NCI-H1092 treated with DMSO at 0.1 percent for 48 hours (cell line): ENCODE measurements at places on chromosomes 16 and 17.

- no peak for DNase-seq
Measured at GRCh38 chr16:11133344-11133943, 122.6 kb downstream of the SOCS1 start.

DNA sequence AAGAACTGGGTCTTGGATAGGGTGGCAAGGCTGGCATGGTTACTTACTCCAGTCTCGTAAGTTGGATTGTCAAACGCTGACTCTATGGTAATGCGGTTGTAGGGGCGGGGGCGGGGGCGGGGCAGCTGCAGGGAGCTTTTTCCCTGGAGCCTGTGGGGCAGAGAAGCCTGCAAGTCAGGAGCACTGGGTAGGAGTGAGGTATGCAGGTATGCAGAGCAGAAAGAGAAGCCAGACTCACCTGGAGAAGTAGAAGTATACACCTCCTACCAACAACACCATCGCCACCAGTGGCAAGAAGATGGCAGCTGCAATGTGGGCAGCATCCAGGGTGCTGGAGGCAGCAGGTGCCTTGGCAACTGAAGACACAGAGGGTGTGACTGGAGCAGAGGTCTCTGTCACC lies 4.8 kb upstream of the PHF12 start:
- DNase-seq: no peak

GRCh38 chr17:14781123-14781522 lies 480.2 kb downstream of the HS3ST3B1 start:
- DNase-seq: no peak

- DNase-seq: no peak
Measured at GRCh38 chr16:60674241-60674640, 1362.0 kb downstream of the CDH8 start.

- DNase-seq: no peak
Measured at GRCh38 chr17:79888811-79889634, 49.8 kb upstream of the CBX4 start.

DNA sequence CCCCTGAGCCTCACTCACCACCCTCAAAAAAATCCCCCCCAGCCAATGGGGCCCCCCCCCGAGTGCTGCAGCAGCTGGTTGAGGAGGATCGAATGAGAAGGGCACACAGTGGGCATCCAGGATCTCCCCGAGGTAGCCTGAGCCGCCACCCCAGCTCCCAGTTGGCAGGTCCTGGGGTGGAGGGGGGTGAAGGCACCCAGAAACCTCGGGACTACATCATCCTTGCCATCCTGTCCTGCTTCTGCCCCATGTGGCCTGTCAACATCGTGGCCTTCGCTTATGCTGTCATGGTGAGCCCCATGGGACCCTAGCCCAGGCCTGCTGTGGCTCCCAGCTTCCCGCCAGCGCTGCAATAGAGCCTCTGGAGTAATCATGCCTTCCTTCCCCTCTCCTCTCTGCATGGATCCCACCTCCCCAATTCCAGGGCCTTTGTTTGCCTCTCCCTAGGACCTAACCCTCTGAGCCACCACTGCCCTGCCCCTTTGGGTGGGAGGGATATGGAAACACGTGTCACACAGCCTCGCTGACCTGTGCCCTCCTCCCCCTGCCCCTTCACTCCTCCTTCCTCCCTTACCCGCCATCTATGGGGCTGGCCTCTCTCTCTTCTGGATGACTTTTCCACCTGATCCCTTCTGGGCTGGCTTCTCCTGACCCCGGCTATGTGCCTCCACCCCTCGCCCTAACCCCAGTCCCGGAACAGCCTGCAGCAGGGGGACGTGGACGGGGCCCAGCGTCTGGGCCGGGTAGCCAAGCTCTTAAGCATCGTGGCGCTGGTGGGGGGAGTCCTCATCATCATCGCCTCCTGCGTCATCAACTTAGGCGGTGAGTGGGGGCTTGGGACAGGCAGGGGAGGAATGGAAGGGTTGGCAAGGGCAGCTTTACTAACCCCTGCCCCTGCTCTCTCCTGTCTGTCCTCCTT lies 1.9 kb downstream of the PRRT2 start:
- DNase-seq: no peak

DNA sequence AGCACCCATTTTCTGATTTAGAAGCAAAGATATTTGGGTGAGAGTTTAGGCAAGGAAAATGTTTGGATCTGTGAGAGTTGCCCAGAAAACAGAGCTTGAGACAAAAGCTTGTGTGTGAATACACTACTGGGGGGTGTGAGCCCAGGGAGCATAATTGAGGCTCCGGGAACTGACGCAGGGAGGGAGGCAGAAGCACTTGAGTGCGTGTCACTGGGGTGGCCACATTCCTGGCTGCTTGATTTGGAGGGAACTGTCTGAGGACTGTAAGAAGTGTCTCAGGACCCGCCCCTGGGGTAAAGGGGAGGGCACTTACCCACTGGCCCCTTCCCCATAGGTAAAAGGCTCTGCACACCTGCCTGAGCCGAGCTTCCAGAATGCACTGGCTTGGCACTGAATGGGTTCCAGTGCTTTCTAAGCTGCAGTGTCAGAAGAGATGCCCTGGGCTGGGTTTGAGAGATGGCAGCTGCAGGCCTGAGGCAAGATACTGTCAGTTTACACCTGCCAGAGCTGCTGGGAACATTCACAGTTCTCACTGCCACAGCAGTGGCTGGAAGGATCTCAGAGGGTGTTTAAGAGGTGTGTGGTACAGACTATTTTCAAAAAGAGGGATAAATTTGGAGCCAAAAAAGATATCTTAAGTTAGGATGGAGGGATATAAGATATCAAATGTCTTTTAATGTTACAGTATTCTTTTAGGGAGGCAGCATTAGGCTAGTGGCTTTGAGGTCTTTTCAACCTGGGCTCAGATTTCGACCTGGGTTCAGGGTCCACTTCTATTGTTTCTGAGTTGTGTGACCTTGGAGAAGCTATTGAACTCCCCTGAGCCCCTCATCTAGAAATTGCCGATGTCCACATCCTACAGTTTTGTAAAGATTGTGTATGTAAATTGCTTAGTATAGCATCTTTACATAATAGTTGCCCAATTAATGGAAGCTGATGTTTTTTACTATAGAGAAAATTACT lies 6.9 kb upstream of the TEX2 start:
- DNase-seq: no peak

DNA sequence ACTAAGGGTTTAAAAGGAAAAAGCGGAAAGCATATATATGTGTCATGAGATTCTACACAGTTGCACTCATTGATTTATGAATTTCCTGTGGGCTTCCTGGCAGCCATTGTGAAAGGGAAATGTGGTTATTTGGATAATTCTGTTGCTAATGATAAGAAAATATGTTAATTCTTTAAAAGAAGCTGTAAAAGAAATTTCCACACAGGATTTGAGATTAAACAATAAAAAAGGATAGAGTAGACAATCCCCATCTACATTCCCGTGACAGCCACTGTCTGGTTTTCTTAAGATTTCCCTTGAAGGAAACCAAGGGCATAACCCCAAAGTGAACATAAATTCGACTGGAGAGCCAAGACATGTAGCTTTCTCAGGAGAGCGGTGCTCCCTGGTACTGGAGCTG lies 397.5 kb downstream of the CPPED1 start:
- DNase-seq: no peak

DNA sequence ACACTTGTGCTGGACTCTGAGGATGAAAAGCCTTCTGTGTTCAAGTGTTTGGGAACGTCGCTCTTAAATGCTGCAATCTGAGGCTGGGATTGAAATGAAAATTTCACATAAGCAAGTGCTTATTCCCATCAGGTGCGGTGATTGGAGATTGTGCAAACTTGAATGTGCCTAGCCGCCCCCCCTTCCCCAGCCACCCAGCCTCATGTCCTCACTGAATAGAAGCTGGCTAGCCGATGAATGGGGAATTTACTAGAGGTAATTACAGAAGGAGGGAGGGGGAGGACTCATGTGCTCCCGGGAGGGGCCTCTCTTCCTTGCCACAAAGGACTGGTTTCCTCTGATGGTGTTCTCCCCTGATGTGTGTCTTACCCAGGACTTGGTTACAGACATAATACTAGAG lies 544.8 kb upstream of the EEF2KMT start:
- DNase-seq: peak; percentile 32

- no peak for DNase-seq
Measured at GRCh38 chr17:40777971-40778370, 4.4 kb downstream of the KRT27 start.

- no peak for DNase-seq
Measured at GRCh38 chr17:29020576-29020975, 14.7 kb upstream of the SEZ6 start.

DNA sequence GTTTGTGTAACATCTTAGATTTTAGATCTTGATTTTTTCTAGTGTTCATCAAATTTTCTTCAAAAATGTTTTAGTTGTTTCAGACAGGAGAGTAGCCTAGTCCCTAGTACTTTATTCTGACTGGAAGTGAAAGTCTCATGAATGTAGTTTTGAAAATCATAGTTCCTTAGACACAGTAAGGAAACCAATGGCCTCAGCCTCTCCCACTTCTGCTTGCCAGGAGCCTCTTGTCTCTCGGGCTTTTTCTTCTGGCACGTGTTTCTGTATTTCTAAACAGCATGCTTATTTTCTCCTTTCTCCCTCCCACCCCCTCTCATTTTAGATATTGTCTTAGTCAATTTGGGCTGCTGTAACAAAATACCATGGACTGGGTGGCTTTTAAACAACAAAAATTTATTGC lies 9.8 kb downstream of the SLFN5 start:
- no peak for DNase-seq

DNA sequence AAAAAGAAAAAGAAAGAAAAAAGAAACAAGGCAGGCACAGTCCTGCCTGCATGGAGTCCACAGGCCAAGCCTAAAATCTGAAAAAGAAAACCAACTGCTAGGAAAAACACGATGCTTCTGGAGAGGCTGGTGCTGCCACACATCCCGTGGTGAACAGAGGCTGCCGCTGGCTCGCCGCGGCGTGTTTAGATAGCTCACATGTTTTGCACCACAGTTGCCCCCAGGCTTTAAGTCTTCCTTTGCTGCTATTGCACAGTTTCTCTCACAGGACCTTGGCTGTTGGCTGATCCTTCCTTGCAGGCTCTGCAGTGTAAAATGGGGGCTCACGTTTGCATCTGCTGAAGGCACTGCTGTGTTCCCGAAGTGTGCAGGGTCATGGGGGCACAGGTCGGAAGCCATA lies 8.6 kb downstream of the SLC6A4 start:
- no peak for DNase-seq

- no peak for DNase-seq
Measured at GRCh38 chr16:56048425-56049105, 142.7 kb upstream of the GNAO1 start.

DNA sequence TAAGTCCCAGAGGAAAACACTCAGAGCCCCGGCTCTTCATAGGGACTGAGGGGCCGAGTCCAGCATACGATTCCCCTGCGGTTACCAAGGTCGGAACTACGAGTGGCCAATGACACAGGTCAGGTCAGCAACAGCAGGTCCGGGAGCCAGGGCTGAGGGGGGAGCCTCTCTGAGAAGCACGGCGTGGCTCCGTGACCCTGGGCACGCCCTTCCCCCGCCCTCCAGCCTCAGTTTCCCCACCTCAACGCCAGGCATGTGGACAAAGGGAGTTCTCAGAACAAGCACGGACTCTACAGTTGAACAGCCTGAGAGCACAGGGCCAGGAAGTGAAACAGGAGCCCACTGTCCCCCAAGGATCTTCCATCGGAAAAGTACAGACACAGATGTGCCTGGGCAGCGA lies 25.6 kb downstream of the TPSD1 start:
- no peak for DNase-seq

DNA sequence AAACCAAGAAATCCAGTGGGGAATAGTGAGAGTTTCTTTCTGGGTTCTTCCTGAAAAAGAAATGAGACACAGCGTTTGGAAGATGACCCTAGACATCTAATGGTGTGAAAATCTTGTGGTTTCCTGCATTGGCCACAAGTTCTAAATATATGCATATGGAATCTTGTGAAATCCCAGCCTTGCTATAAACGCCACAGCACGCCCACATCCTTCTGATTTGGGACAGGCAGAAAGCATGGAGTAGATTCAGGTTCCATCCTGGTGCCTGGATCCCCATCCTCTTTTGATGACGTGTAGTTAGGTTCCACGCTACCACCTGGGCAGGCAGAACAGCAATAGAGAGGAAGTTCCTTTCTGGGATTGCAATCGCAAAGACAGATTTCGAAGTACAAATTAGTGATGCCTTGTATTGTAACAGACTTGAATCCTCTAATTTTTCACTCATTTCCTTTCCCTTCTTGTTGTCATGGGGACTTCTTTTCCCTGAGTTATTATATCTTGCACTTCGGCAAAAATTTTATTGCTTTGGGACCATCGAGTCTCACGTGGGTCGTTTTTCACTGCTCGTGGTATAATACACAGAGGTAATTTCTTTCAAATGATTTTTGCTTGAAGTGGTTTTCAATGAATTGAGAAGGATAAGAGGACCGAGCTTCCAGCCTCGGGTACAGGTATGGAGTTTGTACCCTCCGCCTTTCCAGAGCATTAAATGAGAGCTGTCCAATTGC lies 37.6 kb downstream of the HS3ST4 start:
- no peak for DNase-seq

GRCh38 chr16:22192261-22193062 lies 13.6 kb upstream of the EEF2K start:
- DNase-seq: peak; percentile 35

DNA sequence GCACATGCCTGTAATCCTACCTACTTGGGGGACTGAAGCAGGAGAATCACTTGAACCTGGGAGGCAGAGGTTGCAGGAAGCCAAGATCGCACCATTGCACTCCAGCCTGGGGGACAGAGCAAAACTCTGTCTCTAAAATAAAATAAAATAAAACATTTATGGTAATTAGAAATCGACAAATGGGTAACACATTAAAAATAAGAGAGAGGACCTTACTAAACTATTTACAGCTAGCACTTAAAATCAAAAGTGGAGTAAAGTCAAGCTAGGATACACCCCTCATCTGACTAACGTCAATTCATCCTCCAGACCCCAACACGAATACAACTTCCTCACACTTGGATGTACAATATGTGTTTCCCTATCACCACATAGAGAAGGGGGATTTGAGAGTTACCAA lies 27.8 kb upstream of the RHOT1 start:
- DNase-seq: no peak

GRCh38 chr17:32470405-32471167 lies 16.2 kb upstream of the CDK5R1 start:
- no peak for DNase-seq

DNA sequence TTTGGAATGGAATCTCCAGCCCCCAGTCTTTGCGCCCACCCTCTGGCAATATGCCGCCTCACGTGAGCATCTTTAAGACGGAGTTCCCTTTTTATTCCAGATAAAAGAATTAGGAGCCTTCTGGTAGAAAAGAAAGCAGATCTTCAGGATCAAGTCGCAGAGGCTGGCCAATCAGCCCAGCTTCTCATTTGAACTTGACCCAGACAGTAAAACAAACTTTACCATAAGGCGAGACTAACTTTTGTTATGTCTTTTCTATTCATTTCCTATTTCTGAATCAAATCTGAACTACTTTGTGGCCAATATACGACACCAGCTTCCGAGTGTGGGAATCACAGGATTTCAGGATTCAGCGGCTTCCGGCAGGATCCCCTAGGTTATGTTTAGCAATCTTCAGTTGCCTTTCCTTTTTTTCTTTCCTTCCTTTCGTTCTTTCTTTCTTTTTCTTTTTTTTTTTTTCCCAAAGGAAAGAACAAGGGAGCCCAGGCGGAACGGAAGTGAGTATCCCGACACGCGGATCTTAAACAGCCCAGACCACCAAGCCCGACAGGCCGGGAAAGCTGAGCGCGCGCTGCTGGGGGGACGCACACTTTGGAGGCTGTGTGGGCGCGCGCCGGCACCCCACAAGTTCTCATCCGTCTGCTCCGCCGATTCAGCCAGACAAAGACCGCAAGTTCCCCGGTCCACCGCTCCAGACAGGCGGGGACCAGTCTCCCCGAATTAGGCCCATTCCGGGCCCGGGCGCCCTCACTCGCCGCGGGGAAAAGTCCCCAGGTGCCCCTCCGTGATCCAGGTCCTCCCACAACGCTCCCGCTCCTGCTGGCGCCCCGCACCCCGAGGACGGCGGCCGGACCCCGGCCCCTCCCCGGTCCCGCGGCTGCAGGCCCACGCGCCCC lies 633 bp downstream of the TBC1D16 start:
- DNase-seq: no peak
